Urinary bladder (tissue), 4 donors: ENCODE measurements at places on chromosomes 13 and 19. TPM values are rescaled to one million over a fixed set of nuclear protein-coding genes. Genes with fewer than 3 reads are reported as not detected.

DNA sequence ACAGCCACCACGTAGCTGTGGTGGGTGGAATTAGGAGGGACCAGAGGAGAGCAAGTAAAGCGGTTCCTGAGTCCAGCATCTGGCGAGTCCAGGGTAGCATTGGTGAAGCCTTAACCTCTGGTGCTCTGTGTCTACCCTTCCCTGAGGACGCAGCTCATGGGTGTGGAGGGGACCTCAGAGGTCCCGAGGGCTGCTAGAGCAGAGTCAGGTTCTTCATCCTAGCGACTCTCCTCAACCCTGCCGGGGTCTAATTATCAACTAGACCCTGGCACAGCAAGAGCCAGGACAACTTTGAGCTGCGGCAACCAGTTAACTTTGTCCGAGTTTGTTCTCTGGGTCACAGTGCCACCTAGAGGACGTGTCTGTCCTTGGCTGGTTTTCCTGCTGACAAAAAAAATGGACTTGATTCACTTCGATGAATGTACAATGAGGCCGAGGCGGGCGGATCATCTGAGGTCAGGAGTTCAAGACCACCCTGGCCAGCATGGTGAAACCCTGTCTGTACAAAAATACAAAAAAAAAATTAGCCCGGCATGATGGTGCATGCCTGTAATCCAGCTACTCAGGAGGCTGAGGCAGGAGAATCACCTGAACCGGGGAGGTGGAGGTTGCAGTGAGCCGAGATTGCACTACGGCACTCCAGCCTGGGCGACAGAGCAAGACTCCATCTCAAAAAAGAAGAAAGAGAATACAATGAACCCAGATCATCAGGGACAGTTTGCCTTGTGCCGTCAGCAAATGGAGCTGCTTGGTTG lies 25.0 kb downstream of the TSSK6 start:
- peak; percentile 79 for DNase-seq

The FXYD7 gene
- polyA plus RNA-seq: 0.57 TPM

- no peak for DNase-seq
Observed at GRCh38 chr19:55241143-55241934, 12.8 kb upstream of the TMEM86B start.

DNA sequence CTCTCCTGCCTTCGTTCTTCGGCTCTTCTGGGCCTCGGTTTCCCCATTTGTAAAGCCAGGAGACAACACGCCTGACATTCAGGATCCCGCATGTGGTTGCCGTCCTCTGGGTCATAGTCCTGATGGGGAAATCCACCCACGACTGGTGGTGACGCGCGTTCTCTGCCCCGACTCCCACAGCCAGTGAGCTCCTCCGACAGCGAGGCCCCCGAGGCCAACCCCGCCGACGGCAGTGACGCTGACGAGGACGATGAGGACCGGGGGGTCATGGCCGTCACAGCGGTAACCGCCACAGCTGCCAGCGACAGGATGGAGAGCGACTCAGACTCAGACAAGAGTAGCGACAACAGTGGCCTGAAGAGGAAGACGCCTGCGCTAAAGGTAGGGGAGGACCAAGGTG lies 16.4 kb downstream of the HDGFL2 start:
- no peak for DNase-seq

GRCh38 chr13:28106976-28107375 lies 6.6 kb upstream of the FLT3 start:
- no peak for DNase-seq

GRCh38 chr19:39708594-39708993 lies 4.3 kb downstream of the LGALS14 start:
- DNase-seq: no peak
